ENCODE measurements at places on chromosomes 2 and 18. TPM values are rescaled to one million over a fixed set of nuclear protein-coding genes. Genes with fewer than 3 reads are reported as not detected.

- no peak for DNase-seq
Measured at GRCh38 chr2:30949435-30949834, 142.2 kb upstream of the CAPN13 start.

GRCh38 chr2:40130251-40130994, 321.5 kb downstream of the SLC8A1 start:
- no peak for DNase-seq

GRCh38 chr2:15677141-15677843, 85.6 kb downstream of the DDX1 start:
- peak; percentile 73 for DNase-seq

DNA sequence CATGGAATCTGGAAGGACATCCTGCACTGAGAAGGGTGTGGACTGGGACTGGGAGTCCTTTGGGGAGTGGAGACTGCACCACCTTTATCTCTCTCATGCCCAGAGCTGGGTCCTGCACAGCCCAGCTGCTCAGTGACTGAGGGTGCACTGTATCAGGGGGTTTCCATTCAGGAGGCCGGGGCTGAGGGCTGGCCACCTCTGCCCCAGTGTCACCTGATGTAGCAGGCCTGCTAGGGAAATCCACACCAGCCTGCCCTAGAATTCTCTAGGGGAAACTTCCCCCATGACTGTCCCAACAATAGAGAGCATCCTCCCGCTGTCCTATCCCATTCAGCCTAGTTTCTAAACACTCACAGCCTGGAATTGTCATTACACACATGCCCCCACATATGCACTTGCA, 116.7 kb downstream of the CTIF start:
- DNase-seq = no peak

GRCh38 chr2:63582873-63583272, 5.4 kb downstream of the WDPCP start:
- no peak for DNase-seq

Gene RAB27B
- 0.05 TPM for total RNA-seq

Gene EFR3B
- total RNA-seq = 1.3 TPM

- DNase-seq = no peak
Measured at GRCh38 chr2:54233832-54234649, 22.0 kb downstream of the TSPYL6 start.

- DNase-seq = no peak
Measured at GRCh38 chr18:79695269-79695668, 15.7 kb downstream of the CTDP1 start.

DNA sequence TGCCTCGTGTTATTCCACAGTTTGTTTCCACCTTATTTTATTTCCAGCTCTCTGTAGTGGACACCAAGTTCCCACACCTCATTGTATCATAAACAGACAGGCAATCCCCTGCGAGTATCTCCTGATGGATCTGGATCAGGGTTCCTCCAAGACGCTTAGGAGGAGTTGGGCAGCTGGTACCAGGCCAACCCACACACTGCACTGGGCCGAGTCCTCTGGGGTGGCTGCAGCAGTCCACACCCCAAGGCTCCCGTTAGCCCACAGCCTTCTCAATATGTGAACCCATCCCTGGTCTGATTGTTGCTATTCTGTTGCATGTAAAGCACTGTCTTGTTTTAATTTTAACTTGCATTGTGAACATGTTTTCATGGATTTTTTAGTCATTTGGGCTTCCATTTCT, 178.8 kb upstream of the RAB6C start:
- DNase-seq = no peak

Gene RGPD4
- total RNA-seq = 0.23 TPM

Gene STK39
- total RNA-seq = 10.6 TPM

Gene HSPE1
- total RNA-seq = 57.9 TPM

- no peak for DNase-seq
Measured at GRCh38 chr2:223591596-223591995, 10.6 kb downstream of the SCG2 start.

DNA sequence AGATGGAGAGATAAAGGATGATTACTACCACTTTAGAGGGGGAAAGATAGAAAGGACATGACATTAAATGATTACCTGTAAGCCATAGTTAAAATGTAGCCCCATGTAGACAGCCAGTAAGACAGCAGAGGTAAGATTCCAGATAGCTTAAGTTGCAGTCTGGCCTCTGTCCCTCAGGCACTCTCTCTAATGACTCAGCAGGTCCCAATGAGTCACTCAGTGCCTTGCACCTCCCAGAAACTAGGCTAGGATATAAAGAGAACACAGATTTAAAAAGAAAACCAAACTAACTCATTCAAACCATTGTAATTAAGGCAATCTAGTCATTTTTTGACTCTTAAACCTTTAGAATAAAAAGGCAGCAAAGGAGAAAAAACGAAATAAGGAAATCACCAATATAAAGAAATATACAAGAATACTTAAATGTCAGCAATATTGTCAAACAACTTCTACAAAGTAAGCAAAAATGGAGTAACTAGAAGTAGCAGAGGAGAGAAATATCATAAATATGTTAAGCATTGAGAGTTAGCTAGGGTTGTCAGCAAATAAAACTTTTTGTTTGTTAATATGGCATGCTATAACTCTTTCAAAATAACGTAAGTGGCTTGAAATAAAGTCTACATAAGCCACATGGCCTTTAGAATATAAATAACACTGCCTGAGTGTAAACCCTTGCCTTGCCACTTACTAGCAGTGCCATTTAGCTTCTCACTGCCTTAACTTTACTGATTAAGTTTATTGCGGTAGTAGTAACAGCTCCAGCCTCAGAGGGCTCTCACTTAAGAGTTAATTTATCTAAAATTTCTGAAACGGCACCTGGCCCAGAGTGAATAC, 48.5 kb downstream of the SOCS6 start:
- no peak for DNase-seq

Gene SNTG2
- total RNA-seq = 0.73 TPM

- no peak for DNase-seq
Measured at GRCh38 chr18:21117409-21118131, 6.0 kb upstream of the ROCK1 start.

GRCh38 chr2:105143467-105144151, 97.9 kb upstream of the GPR45 start:
- peak; percentile 49 for DNase-seq

DNA sequence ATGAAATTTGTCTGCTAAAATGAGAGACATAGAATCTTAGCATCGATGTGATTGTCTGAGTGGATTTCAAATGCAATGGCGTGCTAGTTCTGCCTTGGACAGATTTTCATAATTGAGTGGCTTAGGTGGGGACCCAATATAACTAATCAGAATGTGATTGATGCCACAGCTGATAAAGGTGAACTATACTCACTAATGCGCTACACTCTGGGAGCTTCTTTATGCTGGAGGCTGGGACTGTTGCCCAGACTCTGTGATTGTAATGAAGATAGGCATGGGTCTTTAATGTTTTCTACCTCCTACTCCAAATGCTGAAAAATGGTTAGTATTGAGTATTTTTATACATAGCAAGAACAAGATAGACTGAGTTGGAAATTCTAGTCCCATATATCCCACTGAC, 339.5 kb upstream of the SLC39A10 start:
- DNase-seq = no peak

DNA sequence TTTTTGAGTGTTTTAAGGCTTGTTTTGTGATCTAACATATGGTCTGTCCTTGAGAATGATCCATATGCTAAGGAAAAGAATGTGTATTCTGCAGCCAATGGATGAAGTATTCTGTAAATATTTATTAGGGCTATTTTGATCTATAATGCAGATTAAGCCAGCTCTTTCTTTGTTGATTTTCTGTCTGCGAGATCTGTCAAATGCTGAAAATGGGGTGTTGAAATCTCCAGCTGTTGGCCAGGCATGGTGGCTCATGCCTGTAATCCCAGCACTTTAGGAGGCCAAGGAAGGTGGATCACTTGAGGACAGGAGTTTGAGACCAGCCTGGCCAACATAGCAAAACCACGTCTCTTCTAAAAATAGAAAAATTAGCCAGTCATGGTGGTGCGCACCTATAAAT, 132.7 kb downstream of the DIS3L2 start:
- DNase-seq = no peak

DNA sequence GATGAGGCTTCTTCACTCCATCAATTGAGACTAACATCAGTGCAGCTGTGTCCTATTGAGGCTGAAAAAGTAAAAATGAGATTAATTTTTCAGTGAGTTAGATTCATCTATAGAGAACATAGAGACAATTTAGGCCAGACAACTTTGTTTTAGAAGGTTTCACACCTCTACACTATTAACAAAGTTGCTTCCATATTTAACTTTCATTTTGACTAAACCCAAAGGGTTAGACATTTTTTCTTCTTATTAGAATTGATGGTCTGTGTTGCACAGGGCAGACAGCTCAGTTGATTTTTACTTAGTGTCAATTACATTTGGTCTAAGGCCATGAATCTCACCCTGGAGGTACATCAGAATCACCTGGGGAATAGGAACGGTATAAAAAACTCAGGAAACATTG, 130.2 kb upstream of the NXPH2 start:
- DNase-seq = no peak

GRCh38 chr2:159900343-159900742, 102.3 kb upstream of the CD302 start:
- no peak for DNase-seq

DNA sequence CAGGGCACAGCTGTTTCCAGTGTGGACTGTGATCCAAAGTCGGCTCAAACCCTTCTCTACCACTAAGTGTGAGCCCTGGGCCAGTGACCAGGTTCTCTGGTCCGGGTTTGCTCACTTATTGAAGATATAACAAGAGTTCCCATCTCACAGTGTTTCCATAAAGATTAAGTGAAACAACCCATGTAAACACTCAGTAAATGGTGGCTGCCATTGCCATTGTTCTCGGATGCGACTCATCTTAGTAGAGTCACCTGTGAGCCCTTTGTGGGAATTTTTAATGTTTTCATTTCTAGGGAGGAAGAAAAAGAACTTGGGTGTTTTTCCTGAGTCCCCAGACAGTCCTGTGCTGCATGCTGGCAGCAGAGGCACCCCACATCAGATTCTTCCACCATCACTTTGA, 53.4 kb downstream of the TPGS2 start:
- no peak for DNase-seq

DNA sequence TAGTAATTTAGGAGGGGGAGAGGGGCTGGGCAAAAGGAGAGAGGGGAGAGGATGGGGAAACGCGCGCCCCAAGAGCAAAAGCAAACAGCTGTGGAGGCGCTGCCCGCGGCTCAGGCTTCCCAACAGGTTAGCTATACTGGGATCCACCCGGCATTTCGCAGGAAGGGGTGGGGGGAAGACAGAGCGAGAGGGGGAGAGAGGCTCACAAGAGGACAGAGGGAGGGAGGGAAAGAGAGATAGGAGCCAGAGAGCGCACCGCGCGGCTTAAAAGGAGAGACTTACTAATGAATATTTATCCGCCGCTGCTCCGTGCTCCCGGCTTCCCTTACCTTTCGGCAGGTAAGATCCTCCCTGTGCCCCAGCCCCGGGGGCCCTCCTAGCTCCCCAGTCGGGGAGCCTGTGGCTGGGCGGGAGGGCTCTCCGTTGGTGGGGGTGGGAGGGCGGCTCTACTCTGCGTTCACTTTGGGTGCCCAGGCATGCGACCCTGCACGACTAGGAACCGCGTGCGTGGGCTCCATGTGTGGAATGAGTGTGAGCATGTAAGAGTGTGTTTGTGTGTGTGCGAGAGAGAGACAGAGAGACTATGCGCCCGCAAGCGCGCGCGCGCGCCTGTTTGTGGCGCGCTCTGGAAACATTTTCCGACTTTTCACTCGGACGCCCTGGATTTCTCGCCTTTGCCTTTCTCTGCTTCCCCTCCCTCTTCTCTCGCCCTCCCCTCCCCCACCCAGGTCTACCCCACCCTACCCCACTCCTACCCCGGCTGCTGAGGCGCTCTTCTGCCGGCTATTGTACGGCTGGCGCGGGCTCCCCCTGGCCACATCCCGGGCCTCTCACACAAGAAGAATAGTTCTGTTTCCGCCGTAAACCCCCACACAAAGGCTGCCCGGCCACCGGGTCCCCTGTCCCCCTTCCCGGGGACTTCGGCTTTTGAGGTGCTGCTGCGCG, 7.2 kb upstream of the SIX3 start:
- no peak for DNase-seq

DNA sequence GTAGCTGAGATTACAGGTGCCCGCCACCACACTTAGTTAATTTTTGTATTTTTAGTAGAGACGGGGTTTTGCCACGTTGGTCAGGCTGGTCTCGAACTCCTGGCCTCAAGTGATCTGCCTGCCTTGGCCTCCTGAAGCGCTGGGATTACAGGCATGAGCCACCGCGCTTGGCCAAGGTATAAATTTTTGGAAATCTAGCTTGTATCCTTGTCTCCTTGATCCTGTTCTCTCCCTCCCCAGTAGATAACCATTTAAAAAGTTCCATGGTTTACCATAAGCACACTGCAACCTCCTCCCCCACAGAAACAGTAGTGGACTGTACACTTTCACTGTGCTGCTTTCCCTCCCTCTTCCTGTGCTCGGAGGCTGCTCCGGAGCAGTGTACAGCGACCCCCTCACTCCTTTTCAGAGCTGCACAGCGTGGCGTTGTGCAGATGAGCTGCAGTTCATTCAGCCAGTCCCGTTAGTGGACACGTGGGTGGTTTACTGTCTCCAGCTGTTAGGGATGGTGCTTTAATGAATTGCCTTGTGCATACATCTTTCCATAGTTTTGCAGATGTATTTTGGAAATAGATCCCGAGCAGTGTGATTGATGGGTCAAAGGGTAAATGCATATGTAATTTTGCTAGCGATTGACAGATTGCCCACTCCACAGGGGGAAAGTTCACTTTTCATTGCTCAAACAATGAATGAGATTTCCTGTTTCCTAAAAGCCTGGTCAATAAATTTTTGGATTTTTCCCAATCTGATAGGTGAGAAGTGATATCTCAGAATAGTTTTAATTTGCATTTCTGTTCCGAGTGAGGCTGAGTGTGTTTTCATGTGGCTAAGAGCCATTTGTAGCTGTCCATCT, 14.8 kb downstream of the ASB1 start:
- DNase-seq = no peak

Gene HOXD13
- not detected for total RNA-seq

Gene ALPG
- not detected for total RNA-seq

GRCh38 chr18:39770399-39770798, 2184.6 kb upstream of the PIK3C3 start:
- no peak for DNase-seq

Gene TBR1
- total RNA-seq = not detected

DNA sequence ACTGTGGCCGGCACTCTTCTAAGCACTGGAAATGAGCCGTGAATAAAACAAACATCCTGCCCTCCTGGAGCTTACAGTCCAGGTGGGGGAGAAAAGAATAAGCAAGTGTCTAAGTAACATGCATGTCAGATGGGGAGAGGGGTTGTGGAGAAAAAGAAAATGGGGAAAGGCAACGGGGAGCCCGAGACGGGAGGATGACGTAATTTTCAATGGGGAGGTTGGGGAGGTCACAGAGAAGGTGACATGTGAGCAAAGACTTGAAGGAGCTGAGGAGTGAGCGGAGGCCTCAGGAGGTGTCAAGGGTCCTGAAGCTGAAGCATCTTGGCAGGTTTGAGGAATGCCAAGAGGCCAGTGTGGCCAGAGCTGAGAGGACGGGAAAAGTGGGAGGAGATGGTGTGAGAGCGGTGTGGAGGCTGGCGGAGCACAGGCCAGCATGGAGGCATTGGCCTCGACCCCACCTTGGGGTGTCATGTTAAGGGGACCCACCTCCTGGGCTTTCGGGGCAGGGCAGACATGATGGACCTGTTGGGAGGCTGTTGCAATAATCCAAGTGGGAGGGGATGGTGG, 15.0 kb upstream of the NTSR2 start:
- DNase-seq = no peak
